ENCODE measurements at places on chromosomes 16 and 17.
A peak's percentile ranks its signal among the peaks of the same experiment; 100 is the strongest.

DNA sequence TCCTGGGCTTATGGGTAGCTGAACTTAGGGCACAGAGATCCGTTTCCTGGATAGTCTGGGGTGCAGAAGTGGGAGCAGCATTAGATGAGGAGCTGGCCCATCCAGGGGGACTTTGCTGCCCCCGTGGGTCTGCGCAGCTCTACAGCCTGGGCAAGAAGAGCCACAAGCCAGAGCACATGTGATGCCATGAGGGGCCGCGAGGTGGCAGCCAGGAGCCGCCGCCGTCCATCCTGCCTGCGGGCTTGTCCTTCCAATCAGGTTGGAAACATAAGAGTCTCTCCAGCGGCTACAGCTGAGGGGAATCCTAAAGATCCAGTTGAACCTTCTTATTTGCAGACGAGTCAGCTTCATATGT, 21.9 kb downstream of the C1QTNF1 start:
- DNase-seq = peak; percentile 40

DNA sequence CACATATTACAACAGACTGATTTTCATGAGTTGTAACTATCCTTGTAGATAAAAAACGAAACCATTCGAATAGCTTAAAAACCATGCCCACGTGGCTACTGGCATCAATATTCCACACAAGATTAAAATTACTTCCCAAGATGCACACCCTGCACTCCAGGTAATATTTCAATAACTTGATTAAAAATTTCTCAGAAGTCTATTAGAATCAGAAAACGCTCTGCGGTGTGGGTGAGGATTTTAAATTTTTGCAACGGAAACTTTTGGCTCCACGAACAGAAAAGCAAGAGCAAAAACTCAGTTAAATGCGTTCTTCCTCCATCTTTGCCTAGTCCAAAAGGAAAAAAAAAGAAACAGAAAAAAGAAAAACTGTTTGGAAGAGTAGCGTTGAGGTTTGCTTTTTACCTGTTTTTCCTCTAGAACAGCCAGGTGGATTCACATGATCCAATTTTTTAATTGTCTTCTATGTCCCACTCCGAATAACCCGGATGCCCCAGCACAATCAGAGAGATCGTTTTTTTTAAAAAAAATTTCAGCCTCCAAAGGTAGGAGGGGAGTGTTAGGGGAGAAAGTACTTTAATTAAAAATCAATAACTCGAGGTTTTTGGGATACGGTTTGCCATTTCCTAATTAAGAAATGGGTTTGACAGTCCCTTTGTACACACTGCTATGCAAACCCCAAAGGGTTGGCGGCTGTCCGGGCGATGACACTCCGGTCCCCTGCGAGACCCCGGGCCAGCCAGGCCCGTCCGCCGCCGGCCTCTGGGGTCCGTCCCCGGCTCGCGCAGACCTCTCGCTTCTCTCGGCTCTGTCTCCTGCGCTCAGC, 708 bp upstream of the NFAT5 start:
- no peak for DNase-seq

DNA sequence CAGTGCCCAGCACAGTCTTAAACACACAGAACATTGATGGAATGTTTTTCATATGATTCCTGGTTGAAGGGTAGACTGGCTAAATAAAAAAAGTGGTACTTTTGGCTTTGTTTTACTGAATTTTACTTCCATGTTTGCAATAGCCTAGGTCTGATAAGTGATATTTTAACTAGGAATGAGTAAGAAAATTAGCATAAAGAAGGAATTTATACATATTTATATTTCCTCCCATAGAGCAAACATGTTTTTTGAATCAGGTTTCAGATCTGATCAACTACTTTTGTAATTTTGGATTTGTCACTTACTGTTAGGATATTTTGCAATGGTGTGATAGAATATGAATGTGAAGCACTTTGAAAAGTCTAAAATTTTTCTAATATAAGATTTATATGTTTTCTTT, 7.2 kb downstream of the NF1 start:
- no peak for DNase-seq

- DNase-seq = no peak
These were observed 3.4 kb upstream of the DPEP1 start for GRCh38 chr16:89610108-89610453.

- no peak for DNase-seq
These were observed 57.0 kb downstream of the TOM1L2 start for GRCh38 chr17:17915183-17915582.

DNA sequence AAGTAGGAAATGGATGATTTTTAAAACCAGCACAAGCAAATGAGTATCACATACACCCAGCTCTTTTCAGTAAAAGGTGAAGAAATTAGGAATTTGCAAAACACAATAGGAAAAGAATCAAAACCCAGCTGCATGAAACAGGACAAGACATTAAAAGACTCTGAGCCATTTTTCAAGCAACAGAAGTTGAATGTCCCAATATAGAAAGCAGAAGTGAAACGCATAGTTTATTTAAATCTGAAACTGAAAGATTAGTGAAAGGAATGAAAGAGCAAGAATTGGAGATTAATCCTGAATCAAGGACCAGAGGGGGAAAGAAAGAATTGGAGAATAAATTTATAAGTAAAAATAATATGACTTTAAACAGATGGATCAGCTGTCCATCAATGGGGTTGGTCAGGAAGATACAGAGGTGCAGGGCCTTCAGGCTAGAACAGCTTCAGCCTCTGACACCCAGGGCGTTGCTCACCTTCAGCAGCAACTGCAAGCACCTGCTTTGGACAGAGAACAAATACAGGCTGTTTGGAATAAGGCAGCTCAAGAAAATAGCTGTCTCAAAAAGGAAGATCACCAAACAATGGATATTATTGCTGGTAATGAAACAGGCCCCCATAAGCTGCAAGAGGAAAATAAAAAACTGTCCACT, 3.9 kb upstream of the ARHGAP17 start:
- no peak for DNase-seq

GRCh38 chr16:46828292-46828691, 2.7 kb downstream of the C16orf87 start:
- DNase-seq = no peak

Data from stimulated activated CD8-positive, alpha-beta memory T cell treated with anti-CD3 and anti-CD28 coated beads, Interleukin-2, amount 100 ng/mL, for 1 hour (primary cell).